ENCODE measurements at places on chromosomes 2 and 18.

- no peak for DNase-seq
Observed at GRCh38 chr18:56756966-56757365, 105.8 kb downstream of the WDR7 start.

DNA sequence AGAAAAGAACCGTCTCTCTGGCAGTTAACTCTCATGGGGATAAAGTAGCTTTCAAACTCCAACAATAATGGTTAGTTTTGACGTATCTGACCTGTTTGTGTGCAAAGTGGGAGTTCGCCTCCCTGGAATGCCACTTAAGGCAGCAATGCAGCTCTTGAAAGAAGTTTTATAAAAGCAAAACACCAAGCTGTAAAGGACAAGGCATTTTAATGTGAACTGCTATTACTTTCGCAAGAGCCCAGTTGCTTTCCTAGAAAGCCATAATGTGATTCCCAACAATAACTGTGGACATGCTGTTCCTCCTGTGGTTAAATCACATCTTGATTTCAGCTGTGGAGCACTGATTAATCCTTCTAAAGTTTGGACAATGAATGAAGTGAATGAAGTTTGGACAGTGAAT, 303.7 kb downstream of the PTPRM start:
- no peak for DNase-seq

DNA sequence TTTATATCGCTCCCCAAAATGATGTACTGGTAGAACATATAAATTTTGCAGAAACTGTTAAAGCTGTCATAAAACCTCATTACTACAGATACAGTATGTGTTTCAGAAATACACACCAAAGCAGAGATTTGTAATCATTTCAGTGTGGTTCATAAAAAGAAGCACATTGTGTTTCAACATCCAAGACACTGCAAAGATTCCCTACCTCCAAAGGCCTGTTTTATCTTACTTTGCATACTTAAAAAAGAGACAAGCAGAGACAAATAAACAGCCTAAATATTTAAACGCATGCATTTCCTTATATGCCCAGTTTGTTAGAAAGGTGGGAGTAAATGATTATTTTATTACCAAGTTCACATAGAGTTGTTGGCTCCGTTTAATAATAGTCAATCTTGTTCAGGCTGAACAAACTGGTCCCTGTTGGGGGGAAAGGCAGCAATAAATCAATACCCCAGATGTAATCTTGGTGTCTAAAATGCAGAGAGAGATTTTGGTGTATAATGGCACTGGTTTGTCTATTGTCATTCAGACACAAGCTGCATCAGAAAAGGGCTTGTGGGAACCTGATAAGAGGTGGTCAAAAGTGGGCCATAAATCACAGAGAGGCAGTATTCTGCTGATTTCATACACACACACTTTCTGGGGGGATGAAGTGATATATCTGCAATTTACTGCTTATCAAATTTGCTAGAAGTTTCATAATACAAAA, 321.4 kb upstream of the ETAA1 start:
- no peak for DNase-seq

DNA sequence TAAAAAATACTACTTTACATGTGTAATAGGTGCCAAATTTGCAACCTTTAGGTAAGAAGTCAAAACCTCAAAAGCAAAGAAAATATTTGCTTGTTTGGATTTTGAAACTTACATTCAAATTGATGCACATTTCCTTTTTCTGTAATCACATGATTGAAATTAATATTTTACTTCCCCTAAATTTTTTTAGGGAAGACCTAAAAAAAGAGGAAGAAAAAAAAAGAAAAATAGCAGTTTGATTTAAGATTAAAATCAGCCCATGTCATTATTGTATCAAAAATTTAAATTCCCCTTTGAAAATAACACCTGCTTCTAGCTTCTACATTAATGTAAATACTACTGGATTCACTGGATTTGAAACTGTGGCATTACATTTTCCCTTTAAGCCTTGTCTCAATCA, 68.2 kb upstream of the STON1 start:
- no peak for DNase-seq

DNA sequence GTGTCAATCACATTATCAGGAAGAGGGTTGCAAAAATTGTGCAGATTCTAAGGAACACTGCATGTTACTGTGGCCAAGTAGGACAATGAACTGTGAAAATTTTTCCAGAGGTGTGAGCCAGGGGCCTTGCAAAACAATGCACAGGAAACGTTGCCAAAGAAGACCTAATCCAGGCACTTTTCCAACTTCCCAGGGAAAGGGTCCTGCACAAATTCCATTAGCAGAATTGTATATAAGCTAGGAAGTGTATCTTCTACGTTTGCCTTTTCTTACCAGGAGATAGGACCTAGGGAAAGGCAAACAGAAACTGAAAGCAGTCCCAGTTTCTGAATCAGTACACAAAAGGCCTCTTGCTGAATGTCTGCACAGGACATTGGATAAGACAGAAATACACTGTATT, 1888.3 kb upstream of the CELF4 start:
- DNase-seq: no peak

GRCh38 chr2:42028571-42029148, 19.2 kb upstream of the PKDCC start:
- DNase-seq: no peak

DNA sequence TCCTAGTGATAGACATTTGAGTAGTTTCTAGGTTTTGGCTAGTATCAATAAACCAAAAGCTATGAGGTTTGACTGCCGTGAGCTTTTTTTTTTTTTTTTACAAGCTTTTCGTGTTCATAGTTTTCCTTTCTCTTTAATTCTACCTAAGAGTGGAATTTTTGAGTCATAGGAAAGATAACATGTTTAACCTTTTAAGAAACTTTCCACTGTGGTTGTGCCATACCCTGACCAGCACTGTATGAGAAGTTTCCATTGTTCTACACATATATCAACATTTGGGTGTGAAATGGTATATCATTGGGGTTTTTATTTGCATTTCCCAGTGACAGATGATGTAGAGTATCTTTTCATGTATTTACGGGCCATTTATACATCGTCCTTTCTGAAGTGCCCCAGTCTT, 31.7 kb downstream of the UBE2F start:
- no peak for DNase-seq

- no peak for DNase-seq
Observed at GRCh38 chr2:84152462-84152861, 306.6 kb downstream of the SUCLG1 start.

GRCh38 chr18:46899274-46899948, 17.9 kb downstream of the PIAS2 start:
- no peak for DNase-seq

DNA sequence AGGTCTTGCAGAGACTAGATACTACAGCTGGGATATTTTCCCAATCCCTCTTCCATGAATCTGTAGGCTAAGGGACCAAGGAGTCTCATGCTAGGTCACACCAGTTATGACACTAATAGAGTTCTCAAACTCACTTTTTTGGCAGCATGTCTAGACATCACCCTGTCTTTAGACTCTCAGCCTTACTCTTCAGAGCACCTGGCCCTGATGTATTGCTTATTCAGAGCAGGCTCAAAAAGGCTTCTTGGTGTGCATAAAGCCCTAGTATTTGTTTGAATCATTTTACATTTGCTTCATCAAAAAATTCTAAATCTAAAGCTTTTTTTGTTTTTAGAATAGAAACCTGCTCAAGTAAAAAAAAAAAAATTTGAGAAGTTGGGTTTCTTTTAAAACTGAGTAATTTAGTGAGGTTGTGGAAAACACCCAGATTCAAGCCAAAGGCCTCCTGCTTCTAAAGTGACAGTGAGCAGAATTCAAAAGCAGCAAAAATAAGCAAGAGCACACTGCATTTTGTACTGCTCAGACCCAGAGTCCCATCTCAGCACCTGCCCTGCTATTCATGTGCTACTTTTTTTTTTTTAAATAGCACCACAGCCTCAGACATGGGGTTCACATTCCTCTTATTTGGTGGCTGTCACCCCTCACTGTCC, 18.0 kb upstream of the DNAH6 start:
- DNase-seq: no peak

DNA sequence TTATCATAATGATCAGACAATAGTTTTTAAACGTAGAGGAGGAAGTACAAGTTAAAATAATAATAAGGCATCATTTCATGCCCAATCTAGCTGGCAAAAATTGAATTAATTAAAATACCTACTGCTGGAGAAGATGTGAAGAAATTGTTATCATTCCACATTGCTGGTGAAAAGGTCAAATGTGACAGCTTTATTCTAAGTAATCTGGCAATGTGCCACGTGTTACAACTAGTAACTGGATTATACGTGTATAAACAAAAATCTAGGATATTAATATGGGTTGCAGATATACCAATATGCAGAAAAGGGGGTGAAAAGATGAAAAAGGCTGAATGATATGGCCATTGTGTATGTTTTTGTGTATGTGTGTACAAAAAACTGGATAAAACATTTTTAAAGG, 32.4 kb downstream of the SMAD2 start:
- no peak for DNase-seq

- no peak for DNase-seq
Observed at GRCh38 chr2:23843051-23843976, 83.6 kb downstream of the ATAD2B start.

DNA sequence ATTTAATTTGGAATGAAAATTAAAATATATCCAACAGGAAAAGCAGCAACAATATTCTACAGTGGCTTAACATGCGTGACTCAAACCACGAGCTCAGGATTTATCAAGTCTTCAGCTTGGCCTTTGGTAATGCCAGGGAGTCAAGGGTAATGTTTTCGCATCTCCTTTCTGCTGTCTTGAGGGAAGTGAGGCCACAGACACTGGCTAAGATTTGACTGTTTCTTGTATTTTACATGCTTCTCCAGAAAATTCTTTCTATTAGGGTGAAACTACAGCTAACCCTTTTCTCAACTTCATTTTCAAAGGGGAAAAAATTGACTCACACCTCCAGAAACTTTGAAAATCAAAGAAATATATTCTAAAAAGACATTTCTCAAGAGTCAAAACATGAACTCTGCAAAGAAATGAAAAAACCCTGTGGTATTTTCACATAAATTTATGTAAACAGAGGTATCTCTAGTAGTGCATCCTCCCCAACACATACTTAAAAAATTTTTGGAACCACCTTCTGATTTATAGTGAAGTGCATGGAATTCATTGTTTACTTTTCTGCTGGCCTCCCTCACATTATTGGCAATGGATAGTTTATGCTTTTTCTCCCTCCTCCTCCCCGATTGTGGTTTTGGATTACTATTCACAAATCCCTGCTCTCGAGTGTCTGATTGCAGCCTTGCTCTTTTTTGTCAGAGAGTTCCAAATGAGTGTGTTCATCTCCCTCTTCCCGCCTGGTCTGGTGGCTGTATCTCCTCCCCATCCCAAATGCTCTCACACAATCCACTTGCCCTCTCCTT, 48.7 kb downstream of the DPP4 start:
- no peak for DNase-seq

- no peak for DNase-seq
Observed at GRCh38 chr2:171480908-171481307, 41.4 kb upstream of the CYBRD1 start.

DNA sequence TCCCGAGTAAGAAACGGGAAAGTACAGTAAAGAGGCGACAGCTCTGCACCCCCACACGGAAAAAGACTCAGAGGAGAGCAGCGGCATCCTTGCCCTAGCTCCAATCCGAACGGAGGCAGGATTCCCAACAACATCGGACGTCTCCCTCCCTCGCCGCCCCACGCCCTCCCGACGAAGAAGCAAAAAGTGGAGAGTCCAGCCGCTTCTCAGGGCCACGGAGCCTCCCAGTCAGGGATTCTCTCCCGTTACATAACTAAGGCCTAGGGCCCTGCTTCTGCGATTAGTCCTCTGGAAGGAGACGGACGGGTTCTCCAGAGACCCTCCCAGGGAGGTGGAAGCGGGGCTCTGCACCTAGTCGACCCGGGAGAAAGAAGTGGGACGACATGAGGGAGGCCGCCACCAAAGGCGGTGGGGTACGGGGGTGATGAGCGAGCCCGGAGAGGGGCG, 587 bp downstream of the SUMO1 start:
- DNase-seq: peak; percentile 3

- DNase-seq: no peak
Observed at GRCh38 chr2:152648336-152648735, 68.9 kb downstream of the PRPF40A start.

GRCh38 chr2:86135653-86136052, 29.6 kb downstream of the PTCD3 start:
- DNase-seq: no peak

DNA sequence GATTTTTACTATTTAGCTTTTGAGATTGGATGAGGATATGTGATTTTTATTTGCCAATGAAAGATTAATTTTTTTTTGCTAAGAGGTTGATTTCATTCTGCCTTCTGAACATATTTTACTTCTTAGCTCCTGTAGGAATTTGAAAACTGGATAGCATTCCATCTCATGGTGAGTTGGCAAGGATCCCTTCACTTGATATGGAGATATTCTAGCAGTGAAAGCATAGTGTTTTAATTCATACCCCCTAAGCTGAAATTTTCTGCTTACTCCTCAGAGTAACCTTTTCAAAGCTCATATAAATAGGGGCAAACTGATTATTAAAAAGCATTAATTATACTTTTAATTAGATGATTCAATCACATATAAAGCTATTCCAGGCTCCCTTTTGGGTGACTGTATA, 61.0 kb upstream of the KCNJ3 start:
- no peak for DNase-seq
